ENCODE measurements at places on chromosomes 6 and 20.
A peak's percentile ranks its signal among the peaks of the same experiment; 100 is the strongest.

- DNase-seq, result peak; percentile 25
Observed at GRCh38 chr6:33592595-33593413, 12.7 kb upstream of the BAK1 start.

- DNase-seq, result no peak
Observed at GRCh38 chr20:56430461-56430860, 18.4 kb downstream of the CASS4 start.

- no peak for DNase-seq
Observed at GRCh38 chr6:138162111-138162954, 594 bp downstream of the ARFGEF3 start.

GRCh38 chr6:76702187-76702586, 629.7 kb upstream of the IMPG1 start:
- DNase-seq, result no peak

DNA sequence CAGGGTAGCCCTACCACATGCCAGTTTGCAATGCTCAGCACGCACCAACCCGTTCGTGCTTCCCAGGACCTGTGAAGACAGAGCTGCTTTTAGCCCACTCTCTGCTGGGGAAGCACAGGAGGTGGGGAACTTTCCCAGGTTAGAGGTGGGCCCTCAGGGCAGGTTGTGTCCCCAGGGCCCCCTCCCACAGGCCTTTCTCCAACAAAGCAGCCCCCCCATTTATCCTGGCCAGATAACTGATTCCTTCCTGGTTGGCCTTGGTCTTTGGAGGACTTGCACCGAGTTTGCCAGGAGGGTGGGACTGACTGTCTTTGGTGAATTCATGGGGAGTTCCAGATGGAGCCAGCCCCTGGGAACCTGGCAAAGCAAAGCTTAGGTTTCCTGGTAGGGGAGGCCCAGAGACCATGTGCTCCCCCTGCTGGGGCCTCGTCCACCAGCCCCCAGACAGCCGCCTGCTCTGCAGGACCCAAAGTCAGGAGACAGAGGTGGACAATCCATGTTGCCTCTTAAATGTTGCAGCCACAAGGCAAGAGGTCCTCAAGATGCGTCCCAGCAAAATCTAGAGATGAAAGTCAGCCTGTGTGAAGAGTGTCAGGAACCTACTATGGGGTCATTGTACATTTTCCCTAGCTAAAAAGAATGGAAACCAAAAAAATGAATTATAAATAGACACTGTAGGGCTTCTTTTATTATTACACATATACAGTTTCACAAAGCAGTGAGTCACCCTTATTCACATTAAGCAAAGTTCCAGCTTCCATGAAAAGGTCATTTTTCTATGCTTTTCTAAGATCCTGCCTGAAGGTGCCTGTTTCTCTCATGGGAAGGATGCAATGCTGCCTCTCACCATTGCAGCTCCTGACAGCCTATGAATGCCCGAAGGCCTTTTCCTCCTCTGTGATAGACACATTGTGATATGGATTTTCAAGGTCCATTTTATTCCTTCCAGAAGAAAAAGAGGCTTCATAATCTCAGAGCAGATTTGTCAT, 497.8 kb downstream of the PREX1 start:
- no peak for DNase-seq

DNA sequence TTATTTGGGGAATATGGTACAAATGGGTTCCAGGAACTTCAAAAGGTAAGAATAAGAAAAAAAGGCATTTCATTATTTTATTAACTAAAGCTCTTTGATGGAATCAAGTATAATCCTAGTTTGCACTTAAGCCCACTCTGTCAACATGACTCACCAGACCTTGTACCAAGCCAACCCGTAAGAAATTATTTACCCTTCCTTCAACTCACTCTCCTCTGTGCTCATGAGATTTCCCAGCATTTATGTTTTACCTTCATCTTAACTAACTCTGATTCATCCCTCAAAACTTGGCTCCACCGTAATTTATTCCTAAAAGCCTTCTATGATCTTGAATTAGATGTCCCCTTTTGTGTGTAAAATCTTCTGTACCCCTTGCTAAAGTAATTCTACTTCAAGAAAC, 308.7 kb downstream of the PKHD1 start:
- no peak for DNase-seq

- DNase-seq, result no peak
Observed at GRCh38 chr6:105495515-105495914, 92.6 kb upstream of the PREP start.

DNA sequence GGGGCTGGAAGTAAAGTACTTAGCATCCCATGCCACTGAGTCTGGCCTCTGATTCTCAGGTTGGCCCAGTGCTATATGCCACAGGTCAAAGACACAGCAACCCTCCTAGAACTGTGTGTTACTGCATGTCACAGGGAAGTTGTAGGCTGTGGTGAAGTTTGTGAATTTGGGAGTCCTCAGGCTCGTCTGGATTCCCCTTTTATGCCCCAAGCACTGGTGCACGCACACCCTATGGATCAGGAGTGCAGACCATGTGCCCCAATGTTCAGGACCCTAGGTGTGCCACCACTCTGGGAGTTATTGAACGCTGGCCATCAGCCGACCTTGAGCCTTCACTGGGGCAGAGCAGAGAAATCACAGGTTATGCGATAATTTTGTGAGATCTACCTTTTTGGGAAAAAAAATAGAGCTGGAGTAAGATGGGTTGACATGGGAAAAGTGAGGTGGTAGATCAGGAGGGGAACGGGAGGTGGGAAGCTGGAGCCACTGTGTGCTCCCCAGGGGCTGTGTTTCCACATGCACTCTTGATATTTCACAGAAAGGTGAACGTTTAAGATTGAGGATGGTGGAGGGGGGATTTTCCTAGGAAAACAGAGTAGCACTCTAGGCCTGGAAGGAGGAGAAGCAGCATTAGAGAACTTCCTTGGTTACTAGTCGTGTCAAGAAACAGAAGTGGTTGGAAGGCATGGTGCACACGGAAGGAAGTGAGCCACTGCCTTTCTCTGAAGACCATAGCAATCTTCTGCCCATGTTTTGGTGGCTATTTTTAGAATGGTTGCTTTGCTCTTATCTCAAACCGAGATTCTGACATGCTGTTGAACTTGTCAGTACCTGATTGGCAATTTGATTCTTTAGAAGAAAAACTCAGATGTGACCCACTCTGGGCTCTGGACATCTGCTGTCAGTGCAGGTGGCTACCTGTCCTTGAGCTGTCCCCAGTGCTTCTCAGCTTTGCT, 44.1 kb downstream of the DUSP22 start:
- DNase-seq, result peak; percentile 26
